Activated CD8-positive, alpha-beta T cell treated with anti-CD3 and anti-CD28 coated beads for 36 hours (primary cell): ENCODE measurements at places on chromosomes 1 and 21. TPM values are rescaled to one million over a fixed set of nuclear protein-coding genes. Genes with fewer than 3 reads are reported as not detected.

DNA sequence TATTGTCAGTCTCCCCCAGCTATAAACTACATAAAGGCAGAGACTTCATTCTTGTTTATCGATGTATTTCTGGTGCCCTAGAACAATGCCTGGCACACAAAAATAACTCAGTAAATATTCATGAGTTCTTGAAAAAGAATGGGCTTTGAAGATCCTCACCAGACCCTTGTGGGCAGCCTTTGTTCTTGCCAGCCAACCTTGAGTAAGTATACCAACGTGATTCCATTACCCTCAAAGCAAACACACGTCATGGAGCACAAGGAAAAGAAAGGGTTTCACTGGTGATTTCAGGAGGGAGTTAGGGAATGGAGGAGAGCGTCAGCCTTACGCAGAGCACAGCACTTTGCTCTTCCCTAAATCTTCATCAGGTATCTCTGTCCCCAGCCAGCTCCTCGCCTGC is 29.4 kb downstream of the NMNAT2 start:
- peaks cover 6% of the 10 kb centered on the region for H3K27me3 ChIP-seq
- H3K27ac ChIP-seq: no peak overlapping the region
- H3K36me3 ChIP-seq: no peaks in the 10 kb centered on the region
- no peak overlapping the region for H3K4me3 ChIP-seq
- DNase-seq: no peak

- no peak overlapping the region for H3K27ac ChIP-seq
- H3K4me3 ChIP-seq: no peak overlapping the region
- peaks cover 16% of the 10 kb centered on the region for H3K27me3 ChIP-seq
- DNase-seq: no peak
- H3K4me1 ChIP-seq: no peaks in the 10 kb centered on the region
Measured at GRCh38 chr21:33010931-33011330, 14.8 kb upstream of the OLIG2 start.

- no peaks in the 10 kb centered on the region for H3K36me3 ChIP-seq
- H3K27me3 ChIP-seq: no peaks in the 10 kb centered on the region
- no peak overlapping the region for H3K4me3 ChIP-seq
- no peak for DNase-seq
Measured at GRCh38 chr1:190935925-190936324, 458.3 kb upstream of the BRINP3 start.

- peaks cover 11% of the 10 kb centered on the region for H3K36me3 ChIP-seq
- no peak for DNase-seq
- peak overlapping the region; percentile 88 for H3K27ac ChIP-seq
- H3K4me1 ChIP-seq: peaks cover 53% of the 10 kb centered on the region
Measured at GRCh38 chr1:36367798-36368197, 17.9 kb downstream of the STK40 start.

GRCh38 chr1:200980452-200980772 is 43.1 kb downstream of the KIF21B start:
- H3K36me3 ChIP-seq: peaks cover 69% of the 10 kb centered on the region
- no peaks in the 10 kb centered on the region for H3K4me1 ChIP-seq
- no peak for DNase-seq
- H3K27ac ChIP-seq: no peak overlapping the region

The CFAP74 gene
- 0.41 TPM for total RNA-seq

The LDLRAD1 gene
- total RNA-seq: not detected

The METTL18 gene
- total RNA-seq: 8.7 TPM
